Cerebellar cortex (tissue), 1 donor: ENCODE measurements at places on chromosomes 12 and 14.

DNA sequence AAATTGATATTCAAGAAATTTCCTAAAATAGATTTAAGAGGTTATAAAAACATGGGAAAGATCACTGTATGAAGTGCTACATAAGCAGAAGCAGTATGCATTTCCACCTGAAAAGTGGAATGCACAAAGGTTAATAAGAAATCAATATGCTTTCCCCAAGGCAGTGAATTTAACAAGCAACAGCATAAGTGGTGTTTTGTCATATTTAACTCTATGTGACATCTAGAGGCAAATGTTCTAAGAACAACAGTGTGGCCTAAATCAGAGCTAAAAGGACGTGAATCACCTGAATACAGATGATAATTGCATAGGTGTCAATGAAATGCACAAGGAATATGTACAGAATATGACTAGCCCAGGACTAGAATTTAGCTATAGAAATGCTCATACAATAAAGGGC, 49.5 kb downstream of the SLC2A13 start:
- no peak for DNase-seq

GRCh38 chr12:77855548-77855947, 24.9 kb downstream of the NAV3 start:
- DNase-seq: no peak

GRCh38 chr12:90390947-90391346, 564.0 kb downstream of the CCER1 start:
- DNase-seq: no peak

- DNase-seq: no peak
Measured at GRCh38 chr14:71713016-71713415, 219.2 kb upstream of the RGS6 start.

DNA sequence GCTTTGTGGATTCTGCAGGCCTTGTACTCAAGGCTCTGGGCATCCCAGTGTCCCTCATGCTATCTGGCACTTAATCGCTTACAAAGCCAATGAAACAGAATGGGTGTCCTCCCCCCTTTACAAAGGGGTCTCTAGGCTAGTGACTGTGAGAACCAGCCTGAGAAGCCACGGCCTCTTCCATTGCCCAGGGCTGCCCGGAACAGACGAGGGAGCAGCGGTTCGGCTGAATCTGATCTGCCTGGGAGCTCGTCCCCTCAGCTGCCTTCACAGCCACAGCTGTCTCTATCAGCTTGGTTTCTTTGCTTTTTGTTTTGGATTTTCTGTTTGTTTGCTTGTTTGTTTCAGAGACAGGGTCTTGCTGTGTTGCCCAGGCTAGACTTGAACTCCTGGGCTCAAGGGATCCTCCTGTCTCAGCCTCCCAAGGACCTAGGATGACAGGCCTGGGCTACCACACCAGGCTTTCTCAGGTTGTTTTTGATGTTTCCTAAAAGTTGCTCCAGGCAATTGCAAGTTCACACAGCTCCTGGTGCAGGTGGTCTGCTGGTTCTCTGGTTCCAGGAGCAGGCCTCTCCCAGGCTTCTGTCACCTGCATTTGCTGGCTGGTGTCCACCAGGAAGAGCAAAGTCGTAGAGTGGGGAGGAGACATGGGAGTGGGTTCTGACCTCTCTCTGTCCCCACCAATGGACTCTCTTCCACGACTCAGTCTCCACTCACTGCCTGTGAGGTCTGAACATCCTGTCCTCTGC, 10.9 kb upstream of the RIN3 start:
- DNase-seq: no peak

GRCh38 chr12:128318341-128318740, 51.4 kb downstream of the TMEM132C start:
- no peak for DNase-seq

DNA sequence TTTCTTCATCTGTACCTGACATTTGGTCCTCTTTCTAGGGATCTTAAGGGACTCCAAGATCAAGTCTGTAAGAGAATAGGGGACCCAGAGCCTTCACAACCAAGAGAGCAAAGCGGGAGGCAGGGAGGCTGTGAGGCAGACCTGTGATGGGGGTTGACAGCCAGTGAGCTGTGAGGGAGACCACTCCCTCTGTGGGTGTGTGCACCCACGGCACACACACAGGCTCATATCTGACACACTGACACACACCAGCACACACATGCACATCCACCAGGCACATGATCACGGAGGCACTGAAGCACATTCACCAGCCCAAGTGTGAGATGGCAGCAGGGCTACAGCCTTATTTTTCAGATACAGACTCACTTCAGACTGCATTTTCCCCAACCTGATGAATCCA, 55.2 kb downstream of the SPTB start:
- no peak for DNase-seq

- no peak for DNase-seq
Measured at GRCh38 chr12:123280971-123281370, 9.3 kb upstream of the CDK2AP1 start.

DNA sequence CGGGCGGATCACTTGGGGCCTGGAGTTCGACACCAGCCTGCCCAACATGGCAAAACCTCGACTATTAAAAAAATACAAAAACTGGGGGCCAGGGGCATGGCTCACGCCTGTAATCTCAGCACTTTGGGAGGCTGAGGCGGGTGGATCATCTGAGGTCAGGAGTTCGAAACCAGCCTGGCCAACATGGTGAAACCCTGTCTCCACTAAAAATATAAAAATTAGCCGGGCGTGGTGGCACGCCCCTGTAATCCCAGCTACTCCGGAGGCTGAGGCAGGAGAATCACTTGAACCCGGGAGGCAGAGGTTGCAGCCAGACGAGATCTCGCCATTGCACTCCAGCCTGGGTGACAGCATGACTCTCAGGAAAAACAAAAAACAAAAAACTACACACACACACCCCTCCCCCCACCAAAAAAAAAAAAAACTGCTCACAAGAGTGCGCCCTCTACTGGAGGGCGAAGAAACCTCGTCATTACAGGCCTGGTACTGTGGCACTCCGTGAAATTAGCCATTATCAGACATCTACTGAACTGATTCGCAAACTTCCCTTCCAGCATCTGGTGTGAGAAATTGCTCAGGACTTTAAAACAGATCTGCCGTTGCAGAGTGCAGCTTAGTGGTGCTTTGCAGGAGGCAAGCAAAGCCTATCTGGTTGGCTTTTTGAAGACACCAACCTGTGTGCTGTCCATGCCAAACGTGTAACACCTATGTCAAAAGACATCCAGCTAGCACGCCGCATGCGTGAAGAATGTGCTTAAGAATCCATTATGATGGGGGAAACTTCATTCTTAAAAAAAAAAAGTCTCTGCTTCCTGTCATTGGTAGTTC, 7.7 kb downstream of the PPP1R3E start:
- DNase-seq: peak; percentile 61

DNA sequence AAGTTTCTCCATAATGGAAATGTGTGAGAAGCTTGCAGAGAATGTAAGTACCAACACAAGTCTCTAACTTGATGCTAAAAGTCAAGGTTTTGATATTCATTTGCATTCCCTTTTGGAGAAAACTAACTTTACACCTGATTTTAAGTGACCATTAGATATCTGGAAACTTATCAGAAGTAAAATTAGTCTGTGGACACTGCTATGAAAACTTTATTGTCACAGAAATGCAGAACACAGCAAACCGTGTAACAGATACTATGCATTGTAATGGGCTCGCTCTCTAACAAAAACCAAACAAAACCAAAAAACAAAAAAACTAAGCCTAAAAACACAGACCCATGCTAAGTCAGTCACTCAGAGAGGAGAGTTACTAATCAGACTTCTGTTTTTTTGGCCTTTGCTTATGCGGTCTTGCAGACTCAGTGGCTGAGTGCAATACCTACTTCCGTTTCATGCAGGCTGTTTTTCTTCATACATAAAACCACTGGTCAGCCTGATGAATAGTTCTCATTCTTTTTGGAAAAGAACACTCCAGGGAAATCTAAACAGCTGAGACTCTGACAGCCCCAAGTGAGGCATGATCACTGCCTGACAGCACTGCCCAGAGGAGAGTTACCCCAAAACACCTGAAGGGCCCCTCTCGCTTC, 35.7 kb downstream of the NRDE2 start:
- no peak for DNase-seq

DNA sequence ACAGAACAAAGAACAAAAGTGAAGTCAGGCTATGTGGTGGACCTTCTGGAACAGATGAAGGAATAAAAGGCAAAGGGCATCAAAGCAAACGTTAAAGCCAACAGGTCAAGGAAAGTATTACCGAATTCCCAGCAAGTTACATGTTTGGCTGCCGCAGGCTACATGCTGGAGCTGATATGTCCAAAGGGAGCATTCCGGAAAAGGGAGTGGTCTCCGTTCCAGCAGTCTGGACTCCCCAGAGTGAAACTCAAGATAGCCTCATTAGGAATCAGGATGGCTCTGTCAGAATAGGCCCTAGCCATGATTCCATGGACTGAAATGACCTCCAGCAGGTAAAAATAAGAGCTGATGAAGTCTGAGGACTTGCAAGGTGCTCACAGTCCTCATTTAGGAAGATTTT, 379.8 kb upstream of the PRICKLE1 start:
- DNase-seq: no peak

DNA sequence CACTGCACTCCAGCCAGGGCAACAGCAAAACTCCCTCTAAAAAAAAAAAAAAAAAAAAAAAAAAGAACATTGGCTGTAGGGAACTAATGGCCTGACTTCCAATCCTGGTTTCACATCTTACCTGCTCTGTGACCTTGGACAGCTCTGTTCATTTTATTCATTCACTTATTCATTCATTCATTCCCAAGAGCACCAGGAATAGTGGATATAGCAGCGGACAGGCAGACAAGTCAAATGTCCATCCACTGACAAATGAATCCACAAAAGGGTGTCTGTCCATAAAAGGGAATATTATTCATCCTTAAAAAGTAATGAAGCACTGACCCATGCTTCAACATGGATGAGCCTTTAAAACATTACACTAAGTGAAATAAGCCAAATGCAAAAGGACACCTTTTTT, 27.6 kb upstream of the C12orf76 start:
- no peak for DNase-seq
